ENCODE measurements at places on chromosomes 2 and 18. TPM values are rescaled to one million over a fixed set of nuclear protein-coding genes. Genes with fewer than 3 reads are reported as not detected.

ATOH8 gene
- 98.0 TPM for total RNA-seq

SERPINB11 gene
- not detected for total RNA-seq

STARD6 gene
- not detected for total RNA-seq

DNA sequence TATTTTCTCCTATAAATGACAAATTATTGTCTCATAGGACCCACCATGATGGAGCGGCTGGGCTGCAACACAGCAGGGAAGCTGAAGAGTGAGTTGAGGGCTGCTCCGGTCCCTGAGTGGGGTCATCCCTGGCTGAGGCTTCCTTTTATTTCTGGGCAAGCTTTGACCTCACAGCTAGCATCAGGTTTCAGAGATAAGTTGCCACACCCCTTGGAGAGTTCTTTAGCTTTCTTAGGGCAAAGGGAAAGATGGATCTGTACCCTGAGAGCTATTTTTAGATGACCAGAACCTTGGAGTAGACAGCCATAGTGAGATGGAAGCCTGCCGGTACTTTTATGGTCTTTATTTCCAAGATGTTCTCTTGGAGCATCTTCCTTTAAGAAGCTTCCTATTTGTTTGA, 11.5 kb downstream of the MYL1 start:
- DNase-seq = no peak

- no peak for DNase-seq
Observed at GRCh38 chr2:211986313-211986712, 552.3 kb downstream of the ERBB4 start.

DNA sequence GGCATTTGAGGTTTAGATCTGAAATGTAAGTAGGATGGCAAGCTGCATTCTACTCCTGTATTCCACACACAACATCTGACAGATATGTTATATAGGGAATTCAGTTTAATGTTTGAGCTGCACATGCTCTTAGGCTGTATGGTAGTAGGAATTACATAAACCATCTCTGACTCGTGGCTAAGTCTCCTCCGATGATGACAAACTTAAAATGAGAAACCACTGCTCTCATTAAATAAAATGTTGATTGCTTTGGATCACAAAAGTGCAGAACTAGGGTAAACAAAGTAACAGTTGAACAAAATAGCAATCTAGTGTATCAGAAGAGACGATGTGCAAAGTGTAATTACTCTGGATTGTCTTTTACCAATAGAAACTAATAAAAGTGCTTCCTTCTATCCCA, 50.1 kb upstream of the WDR75 start:
- no peak for DNase-seq

GRCh38 chr18:44915661-44916060, 235.0 kb downstream of the SETBP1 start:
- DNase-seq = no peak

- DNase-seq = no peak
Observed at GRCh38 chr2:43465234-43465633, 130.6 kb downstream of the THADA start.

GRCh38 chr2:121103960-121104359, 181.0 kb downstream of the TFCP2L1 start:
- DNase-seq = no peak

- DNase-seq = no peak
Observed at GRCh38 chr18:38826247-38826646, 1260.6 kb upstream of the CELF4 start.

- DNase-seq = no peak
Observed at GRCh38 chr2:241020201-241020600, 21.8 kb downstream of the SNED1 start.

DNA sequence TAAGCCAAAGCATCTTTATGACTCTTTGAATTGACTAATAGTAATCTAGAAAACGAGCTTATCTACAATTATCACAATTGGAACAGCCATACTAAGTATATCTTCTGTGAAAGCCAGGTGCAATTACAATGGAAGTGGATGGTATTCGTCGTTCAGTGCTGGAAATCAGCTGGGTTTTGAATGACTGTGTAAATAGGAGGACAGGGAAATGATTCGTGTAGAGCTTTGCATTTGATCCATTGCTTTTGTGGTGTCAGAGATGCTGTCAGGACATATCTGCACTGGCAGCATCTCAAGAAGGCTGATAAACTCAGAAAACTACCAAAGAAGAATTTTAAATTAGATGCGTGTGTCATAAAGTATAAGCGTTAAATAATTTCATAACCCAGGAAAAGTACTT, 187.1 kb downstream of the ZNF407 start:
- no peak for DNase-seq

DNA sequence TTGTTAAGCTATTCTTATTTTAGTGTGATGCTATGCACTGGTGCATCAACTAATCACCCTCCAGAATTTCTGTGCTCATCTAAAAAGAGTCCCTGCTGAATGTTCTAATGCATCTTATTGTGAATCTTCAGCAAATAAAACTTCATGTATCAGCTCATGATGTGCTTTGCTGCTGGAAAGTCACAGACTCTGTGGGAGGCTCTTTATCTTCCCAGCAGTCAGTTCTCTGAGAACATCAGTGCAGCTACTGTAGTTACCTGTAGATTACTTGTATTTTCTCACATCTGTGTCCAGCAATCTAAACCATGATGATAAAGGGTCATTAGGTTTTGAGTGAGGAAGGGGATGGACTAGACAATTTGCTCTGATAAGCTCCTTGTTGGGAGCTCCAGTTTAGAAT, 141.6 kb upstream of the SP3 start:
- no peak for DNase-seq

GRCh38 chr2:48723129-48723528, 32.4 kb downstream of the LHCGR start:
- DNase-seq = no peak

DNA sequence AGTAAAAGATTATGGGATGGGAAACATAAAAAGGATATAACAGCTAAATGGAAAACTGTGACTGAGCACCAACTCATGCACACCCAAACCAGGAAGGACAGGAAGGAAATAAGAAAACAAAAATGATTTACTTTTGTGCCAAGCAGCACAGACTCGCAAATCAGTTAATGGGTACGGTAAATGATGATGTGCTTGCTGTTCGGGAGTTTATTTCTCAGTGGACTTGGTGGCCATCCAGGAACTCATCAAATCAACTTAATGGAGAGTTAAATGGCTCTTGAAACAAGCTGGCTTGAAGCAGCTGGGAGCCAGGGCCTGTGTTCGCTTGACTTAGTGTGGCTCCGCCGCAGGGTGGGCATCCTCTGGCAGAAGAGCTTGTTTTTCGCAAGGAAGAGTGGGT, 36.2 kb downstream of the MTCL1 start:
- DNase-seq = no peak

DNA sequence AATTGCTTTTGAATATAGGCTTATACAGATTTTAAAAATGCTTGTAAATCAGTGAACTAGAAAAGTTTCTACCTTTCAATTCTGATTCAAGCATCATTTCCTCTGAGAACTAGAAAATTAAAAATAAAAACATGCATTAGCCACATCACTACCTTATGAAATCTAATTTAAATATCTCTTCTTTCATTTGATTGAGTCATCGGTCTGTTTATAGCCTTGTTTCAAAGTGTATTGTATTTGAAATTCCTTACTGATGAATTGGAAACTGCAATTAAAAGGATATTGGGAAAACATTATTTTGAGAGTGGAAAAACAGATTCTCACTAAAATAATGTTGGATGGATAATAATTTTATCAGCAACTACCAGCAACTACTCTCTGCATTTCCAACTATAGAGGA, 717.7 kb upstream of the FAM98A start:
- no peak for DNase-seq

GRCh38 chr2:160493227-160494028, at the start of gene RBMS1:
TSS of gene RBMS1 (minus strand) at chr2:160493807. CDS start at chr2:160493363, 444 bp downstream.
- DNase-seq = no peak

DNA sequence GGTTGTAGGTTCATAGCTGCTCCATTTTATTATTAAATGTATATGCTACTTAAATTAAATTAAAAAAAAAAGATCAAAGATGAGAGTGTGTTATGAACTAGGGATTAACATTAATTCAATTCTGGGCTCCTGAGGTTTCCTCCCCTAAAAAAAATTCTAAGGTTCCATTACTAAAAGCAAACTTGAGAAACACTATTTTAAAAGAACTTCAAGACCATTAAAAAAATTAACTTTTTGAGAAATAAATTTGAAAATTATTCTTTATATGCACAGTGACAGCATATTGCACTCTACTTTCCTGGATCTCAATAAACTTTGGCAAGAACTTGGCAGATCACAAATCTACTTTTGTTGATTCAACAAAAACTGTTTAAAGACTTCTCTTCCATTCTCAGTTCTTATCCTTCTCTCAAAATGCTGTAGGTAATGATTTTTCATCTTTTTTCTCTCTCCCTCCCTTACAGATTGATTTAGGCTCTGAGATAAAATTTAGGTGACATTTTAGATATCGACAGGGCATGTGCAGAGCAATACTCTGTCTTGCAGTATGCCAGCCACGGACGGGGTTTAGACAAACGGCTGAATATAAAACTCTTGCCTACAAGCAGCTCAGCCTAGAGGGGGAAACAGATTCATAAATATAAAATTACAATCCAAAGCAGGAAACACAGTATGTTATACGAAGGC, 592 bp upstream of the MARS2 start:
- DNase-seq = no peak

GRCh38 chr2:88239781-88240180, 69.6 kb downstream of the THNSL2 start:
- DNase-seq = no peak

- DNase-seq = no peak
Observed at GRCh38 chr18:35610089-35610488, 28.5 kb downstream of the GALNT1 start.
